Mesothelial cell of epicardium (in vitro differentiated cells): ENCODE measurements at places on chromosomes 6 and 20.

GRCh38 chr6:36963451-36964290 lies 9.1 kb downstream of the PI16 start:
- DNase-seq, result no peak

GRCh38 chr6:11975353-11975977 lies 36.6 kb upstream of the HIVEP1 start:
- DNase-seq, result no peak

- no peak for DNase-seq
Measured at GRCh38 chr6:167855825-167856425, 29.2 kb downstream of the AFDN start.

DNA sequence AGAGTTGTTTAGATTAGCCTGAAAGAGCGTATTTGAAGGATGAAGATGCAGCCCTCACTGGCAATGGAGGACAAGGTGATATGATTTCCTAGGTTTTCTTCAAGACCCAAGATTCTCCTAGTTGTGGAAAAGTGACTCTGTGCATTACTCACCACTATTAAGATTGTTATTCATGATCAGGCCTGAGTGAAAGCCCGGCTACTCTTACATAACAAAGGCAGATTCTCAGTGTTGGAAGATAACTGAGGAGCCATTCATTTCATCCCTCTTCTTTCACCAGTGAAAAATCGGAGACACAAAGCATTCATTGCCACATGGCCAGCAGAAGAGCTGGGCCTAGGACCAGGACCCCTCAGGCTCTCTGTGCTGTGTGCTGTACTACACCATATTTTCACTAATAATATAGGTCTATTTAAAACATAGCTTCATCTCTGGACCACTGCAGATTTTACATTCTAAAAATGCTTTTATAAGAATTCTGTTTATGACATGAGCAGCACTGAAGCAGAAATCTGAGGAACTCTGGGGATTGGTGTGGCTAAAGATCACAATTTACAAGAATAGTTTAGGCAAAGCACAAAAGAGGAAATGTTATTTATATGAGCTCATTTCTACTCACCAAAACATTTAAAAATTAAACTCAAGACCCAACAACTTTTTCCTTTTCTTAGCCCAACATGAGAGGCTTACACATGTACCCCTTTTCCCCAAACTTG lies 181.9 kb upstream of the CCN2 start:
- DNase-seq, result no peak

DNA sequence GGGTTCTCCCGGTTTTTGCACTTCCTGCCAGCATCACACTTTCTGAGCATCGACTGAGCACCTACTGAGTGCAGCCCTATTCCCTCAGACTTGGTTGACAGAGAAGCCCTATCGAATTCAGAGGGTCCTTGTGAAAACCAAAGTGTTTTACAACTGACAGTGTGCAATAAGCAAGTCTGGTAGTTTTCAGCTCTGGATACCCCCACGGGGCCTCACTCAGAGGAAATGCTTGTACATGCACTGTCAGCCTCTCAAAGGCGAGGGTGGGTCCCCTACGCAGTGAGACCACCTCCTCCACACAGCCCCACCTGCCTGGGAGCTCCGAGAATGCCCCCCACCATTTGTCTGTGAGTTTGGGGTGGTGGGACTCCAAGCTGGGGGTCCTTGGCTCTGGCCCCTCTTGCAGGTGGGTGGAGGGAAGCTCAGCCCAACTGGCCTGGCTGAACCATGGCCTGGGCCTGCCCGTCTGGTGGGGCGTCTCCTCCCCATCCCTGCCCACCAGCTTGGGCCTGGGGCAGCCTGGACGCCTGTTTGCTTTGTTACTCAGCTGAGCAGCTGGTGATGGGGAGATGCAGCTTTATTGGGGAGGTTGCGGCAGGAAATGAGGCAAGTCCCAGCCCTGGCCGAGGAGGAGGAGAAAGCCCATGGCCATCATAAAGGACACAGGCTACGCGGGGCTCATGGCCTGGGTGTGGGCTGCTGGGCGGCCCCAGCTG lies 1.7 kb downstream of the SPDEF start:
- no peak for DNase-seq

- DNase-seq, result no peak
Measured at GRCh38 chr6:159062976-159063375, 18.2 kb upstream of the TAGAP start.

- DNase-seq, result no peak
Measured at GRCh38 chr6:150928882-150929281, 63.4 kb downstream of the MTHFD1L start.

- DNase-seq, result no peak
Measured at GRCh38 chr20:37295595-37295994, 6.1 kb downstream of the MANBAL start.

DNA sequence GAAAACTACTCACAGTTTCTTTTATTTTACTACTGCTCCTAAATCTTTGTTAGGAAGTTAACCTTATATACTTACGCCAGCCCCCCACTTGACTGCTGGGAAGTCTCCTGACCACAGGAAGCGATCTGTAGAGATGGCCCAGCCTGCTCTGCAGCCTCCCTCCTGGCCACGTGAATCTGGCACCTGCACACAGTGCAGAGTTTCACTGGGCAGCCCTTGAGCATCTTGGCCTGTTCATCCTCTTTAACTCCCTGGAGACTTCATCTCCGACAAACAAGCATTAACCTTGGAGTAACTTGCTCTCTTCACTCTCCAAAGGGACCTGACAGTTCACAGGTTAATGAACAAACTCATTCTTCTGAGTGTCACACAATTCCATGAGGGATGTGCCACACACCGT lies 294.1 kb downstream of the BTBD9 start:
- no peak for DNase-seq

DNA sequence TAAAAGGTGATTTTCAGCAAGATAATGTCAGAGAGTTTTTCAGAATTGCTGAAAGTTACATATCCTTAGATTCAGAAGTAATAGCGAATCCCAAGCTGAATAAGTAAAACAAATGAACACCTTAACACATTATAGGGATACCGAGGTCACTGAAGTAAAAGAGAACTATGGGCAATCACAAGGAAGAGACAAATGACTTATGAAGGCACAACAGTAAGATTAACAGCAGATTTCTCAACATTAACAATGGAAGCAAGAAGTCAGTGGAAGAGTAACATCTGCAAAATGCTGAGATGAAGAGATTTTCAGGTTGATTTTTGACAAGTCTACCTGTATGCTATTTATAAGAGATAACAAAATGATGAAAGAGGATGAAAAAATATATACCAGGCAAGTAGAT lies 86.1 kb upstream of the EZR start:
- no peak for DNase-seq

- DNase-seq, result no peak
Measured at GRCh38 chr6:155352811-155353210, 38.5 kb upstream of the TFB1M start.

GRCh38 chr6:140370976-140371870 lies 996.8 kb upstream of the CITED2 start:
- DNase-seq, result no peak
